ENCODE measurements at places on chromosomes 7 and 10.
A peak's percentile ranks its signal among the peaks of the same experiment; 100 is the strongest.

DNA sequence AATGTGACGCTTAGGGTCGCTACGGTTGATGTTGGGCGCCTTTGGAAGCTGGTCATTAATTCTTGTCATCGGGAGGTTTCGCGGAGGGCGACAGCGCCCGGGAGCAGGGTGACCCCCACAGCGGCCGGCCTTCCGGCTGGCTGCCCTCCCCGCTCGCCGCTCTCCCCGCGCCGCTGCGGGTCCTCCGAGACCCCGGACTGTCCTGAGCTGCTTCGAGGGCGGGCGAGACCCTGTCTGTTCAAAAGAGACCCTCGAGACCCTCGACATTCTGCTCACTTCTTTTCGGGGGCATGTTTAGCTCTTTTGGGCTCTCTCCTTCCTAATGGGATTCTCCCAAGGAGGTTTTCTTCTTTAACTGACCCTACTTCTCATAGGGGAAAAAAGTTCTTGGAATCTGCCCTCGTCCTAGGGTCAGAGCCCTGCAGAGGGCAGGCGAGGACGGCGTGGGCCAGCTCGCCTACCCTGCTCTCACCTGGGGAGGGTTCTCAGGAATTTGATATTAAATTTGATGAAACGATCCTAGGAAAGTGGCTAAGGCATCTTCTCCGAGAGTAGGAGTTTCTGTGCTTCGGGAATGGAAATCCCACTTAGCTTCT lies 257.0 kb downstream of the OTUD1 start:
- H3K4me1 ChIP-seq: no peaks in the 10 kb centered on the region
- no peak overlapping the region for H3K27ac ChIP-seq
- H3K36me3 ChIP-seq: no peaks in the 10 kb centered on the region
- DNase-seq: no peak

GRCh38 chr7:138934367-138934766 lies 46.8 kb downstream of the KIAA1549 start:
- H3K27me3 ChIP-seq: no peaks in the 10 kb centered on the region
- no peak for DNase-seq
- H3K4me1 ChIP-seq: no peaks in the 10 kb centered on the region
- H3K36me3 ChIP-seq: no peaks in the 10 kb centered on the region
- no peak overlapping the region for H3K27ac ChIP-seq

DNA sequence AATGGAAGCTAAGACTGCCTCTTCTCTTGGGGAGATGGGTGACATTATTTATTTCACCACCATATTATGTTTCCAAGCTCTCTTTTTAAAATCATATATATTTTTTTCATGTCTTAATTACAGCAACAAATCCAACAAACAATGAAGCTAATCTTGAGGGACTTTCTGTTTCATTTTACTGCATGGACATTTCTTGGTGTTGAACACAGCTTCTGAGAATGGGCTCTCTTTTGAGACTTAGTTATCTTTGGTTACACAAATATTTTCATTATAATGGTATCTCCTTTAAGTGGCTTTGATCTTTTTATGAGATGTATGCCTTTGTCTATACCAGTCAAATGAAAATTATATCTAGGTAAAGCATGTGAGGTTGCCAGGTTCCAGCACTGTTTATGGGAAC lies 210.0 kb upstream of the LRRN3 start:
- no peak overlapping the region for H3K4me3 ChIP-seq
- H3K36me3 ChIP-seq: no peaks in the 10 kb centered on the region
- H3K27ac ChIP-seq: no peak overlapping the region
- no peak for DNase-seq
- H3K27me3 ChIP-seq: no peaks in the 10 kb centered on the region

- peaks cover 4% of the 10 kb centered on the region for H3K4me1 ChIP-seq
- no peak for DNase-seq
- peak overlapping the region; percentile 21 for H3K27ac ChIP-seq
- peak overlapping the region; percentile 96 for H3K4me3 ChIP-seq
These were observed 2.7 kb upstream of the KMT2E start for GRCh38 chr7:105011141-105011830.

- H3K4me1 ChIP-seq: no peaks in the 10 kb centered on the region
- H3K27me3 ChIP-seq: no peaks in the 10 kb centered on the region
- no peaks in the 10 kb centered on the region for H3K36me3 ChIP-seq
- H3K4me3 ChIP-seq: no peak overlapping the region
- no peak for DNase-seq
These were observed 11.2 kb upstream of the PLEKHA1 start for GRCh38 chr10:122363311-122363710.

GRCh38 chr10:116521424-116522290 lies 24.1 kb upstream of the PNLIP start:
- no peak for DNase-seq
- H3K27me3 ChIP-seq: no peaks in the 10 kb centered on the region
- H3K4me3 ChIP-seq: no peak overlapping the region
- H3K36me3 ChIP-seq: no peaks in the 10 kb centered on the region

DNA sequence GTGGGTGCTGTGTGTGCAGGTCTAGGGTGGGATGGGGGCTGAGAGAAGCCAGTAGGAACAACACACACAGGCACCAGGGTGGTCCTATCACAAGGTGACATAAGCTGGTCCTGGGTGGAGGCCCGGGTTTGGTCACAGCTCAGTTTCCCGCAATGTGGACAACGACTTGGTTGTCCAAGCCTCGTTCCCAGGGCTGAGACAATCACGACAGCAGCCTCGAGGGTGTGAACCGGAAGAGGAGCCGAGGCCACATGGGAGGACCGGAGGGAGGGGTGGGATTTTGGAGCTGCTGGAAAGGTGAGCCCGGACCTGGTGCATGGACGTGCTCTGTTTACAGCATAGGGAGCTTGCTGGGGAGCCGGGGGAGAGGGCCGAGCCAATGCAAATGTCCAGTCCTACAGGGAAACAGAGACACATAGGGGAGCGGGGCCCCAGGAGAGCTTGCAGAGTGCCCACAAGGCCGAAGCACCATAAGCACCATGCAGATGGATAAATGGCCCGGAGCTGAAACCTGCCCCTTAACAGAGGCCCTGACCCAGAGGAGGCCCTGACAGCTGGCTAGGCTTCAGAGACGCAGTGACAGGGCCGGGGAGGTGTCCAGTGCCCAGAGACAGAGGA lies 92.8 kb downstream of the PRKAG2 start:
- peak; percentile 65 for DNase-seq
- H3K4me3 ChIP-seq: no peak overlapping the region

DNA sequence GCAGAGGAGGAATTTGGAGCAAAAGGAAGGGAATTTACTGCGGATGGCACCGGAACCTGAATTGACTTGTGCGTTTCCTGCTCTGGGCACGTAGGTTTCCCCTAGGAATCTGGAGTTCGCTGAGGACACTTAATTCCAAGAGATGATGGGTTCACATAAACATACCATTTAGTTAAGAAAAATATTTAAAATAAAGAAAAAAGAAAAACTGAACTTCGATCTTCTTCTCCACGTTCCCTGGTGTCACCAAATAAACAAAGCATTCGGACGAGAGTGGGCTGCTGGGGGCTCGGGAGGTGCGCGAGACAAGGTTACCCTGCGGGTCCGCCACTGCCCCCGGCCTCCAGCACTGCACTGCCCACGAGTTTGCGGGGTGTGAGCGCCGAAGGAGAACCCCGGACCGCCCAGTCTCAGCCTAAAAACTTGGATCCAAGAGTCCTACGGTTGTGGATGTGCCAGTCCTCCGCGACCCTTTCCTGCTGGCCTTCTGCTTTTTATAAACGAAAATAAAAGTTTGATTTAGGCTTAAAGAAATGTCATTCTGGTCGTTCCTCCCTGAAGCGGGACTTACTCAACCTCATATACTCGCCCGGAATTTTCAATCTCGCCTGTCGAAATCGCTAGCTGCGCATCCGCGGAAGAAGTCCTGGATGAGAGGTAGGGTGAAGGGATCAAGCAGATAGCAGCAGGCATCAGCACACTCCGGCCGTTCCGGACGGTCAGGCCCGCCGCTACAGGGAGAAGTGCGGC lies 30.3 kb downstream of the SKIDA1 start:
- no peak overlapping the region for H3K27ac ChIP-seq
- H3K27me3 ChIP-seq: no peaks in the 10 kb centered on the region
- H3K4me1 ChIP-seq: no peaks in the 10 kb centered on the region
- DNase-seq: no peak

DNA sequence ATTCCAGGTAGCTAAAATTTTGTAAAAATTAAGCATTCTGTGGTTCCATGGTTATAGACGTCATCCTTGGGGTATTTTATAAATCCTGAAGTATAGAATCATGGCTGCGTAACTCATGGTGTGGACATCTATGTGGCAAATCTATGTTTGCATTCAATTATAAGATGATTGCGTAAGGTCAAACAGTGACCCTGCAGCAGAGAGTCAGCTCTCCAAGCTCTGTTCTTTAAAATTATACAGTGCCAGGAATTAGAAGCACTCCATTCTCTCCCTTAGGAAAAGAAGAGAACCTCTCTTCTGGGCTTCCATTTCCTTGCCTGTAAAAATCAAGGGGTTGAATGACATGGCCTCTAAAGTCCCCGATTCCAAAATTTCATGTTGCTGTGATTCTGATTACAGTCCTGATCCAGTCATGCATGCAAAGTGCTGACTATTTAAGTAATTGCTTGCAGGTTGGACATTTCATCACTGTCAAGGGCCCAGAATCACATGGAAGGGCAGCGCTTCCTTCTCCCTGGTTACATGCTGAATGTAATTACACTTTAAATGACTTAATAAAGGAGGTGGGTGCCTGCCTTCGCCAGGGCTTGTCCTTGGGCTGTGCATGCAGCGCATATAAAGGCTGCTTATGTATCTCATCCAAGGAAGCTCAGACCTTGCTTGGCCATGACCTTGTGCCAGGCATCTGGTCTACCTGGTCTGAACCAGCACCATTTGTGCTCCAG lies 550.7 kb downstream of the TYW1 start:
- H3K27me3 ChIP-seq: no peaks in the 10 kb centered on the region
- no peak for DNase-seq
- H3K36me3 ChIP-seq: no peaks in the 10 kb centered on the region
- no peak overlapping the region for H3K27ac ChIP-seq
- H3K4me3 ChIP-seq: no peak overlapping the region
- H3K4me1 ChIP-seq: no peaks in the 10 kb centered on the region

GRCh38 chr7:125644109-125644508 lies 714.5 kb upstream of the POT1 start:
- H3K27ac ChIP-seq: no peak overlapping the region
- H3K36me3 ChIP-seq: no peaks in the 10 kb centered on the region
- no peaks in the 10 kb centered on the region for H3K27me3 ChIP-seq
- no peak for DNase-seq
- no peak overlapping the region for H3K4me3 ChIP-seq
- H3K4me1 ChIP-seq: no peaks in the 10 kb centered on the region

DNA sequence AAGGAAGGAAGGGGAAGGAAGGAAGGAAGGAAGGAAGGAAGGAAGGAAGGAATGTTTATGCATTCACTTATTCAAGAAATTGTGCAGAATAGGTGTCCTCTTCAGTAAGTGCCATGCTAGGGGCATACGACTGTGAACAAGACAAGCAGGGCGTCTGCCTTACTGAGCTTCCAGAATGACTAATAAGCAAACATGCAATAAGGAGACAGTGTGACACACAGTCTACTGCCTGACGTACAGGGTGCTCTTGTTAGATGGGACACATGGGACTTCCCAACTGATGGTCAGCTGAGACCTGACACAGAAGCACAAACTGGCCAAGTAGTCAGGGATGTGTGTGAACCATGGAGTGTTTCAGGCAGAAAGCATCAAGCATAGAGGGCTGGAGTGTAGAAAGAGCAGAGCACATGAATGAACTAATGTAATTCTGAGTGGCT lies 18.2 kb downstream of the DNAJC12 start:
- no peaks in the 10 kb centered on the region for H3K4me1 ChIP-seq
- H3K36me3 ChIP-seq: no peaks in the 10 kb centered on the region

GRCh38 chr10:132446661-132447445 lies 49.9 kb downstream of the PWWP2B start:
- no peak overlapping the region for H3K4me3 ChIP-seq
- H3K4me1 ChIP-seq: no peaks in the 10 kb centered on the region
- peak; percentile 78 for DNase-seq
- no peak overlapping the region for H3K27ac ChIP-seq
- H3K27me3 ChIP-seq: no peaks in the 10 kb centered on the region
- no peaks in the 10 kb centered on the region for H3K36me3 ChIP-seq

DNA sequence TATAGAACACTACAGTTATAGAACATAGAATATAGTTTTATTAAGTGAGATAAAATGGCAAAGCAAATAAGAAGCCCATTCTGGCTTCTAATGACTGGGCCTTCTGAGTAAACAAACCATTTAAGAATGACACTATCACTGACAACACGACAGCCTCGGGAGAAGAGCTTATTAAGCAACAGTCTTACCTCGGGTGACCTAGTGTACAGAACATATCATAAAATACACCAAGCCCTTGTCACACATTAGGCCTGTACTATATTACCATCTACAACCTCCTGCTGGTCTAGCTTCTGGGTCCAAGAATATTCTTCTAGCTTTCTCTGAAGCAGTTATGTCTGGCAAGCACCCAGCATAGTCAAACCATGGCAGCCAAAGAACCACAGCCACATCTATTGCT lies 32.0 kb downstream of the CCDC186 start:
- H3K36me3 ChIP-seq: peaks cover 3% of the 10 kb centered on the region
- no peaks in the 10 kb centered on the region for H3K4me1 ChIP-seq
- no peak overlapping the region for H3K4me3 ChIP-seq
- H3K27me3 ChIP-seq: no peaks in the 10 kb centered on the region

DNA sequence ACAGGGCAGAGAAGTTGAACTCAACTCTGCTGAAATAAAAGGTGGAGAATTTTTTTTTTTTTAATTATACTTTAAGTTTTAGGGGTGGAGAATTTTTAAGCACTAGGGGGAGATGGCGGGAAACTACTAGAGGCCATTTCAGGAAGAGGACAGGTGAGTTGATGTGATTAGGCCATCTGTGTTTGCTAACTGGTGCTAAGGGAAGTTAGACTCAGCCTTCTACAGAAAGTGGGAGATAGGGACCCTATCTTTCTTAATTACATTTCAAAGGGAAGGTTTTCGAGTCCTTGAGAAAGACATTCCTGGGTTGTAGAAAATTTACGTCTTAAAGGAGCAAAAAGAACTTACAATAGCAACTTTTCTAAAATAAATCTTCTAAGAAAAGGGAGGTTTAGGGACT lies 124.8 kb downstream of the LHFPL3 start:
- no peak overlapping the region for H3K4me3 ChIP-seq
- H3K4me1 ChIP-seq: no peaks in the 10 kb centered on the region
- H3K27me3 ChIP-seq: no peaks in the 10 kb centered on the region
- no peaks in the 10 kb centered on the region for H3K36me3 ChIP-seq
- no peak for DNase-seq

DNA sequence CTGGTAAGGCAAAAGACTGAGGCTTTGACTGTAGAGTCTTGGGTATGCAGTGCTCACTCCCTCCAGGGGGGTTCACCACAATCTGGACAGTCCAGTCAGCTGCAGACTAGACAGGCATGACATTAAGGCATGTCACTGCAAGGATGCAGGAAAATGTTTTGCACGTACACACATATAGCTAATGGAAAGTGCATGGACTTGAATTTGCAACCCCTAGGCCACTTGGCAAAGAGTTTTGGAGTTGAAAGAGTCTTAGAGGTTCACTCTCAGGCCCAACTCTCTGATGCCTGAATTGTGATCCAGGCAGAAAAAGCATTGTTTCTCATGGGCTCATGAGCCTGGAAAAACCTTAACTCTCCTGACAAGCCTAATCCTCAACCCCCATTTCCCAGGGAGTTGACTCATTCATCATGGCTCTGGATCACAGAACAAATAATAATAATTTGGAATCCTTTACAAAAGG lies 51.9 kb downstream of the LAMB4 start:
- H3K4me1 ChIP-seq: no peaks in the 10 kb centered on the region
- H3K36me3 ChIP-seq: no peaks in the 10 kb centered on the region
- H3K27me3 ChIP-seq: no peaks in the 10 kb centered on the region
- no peak for DNase-seq
- H3K27ac ChIP-seq: no peak overlapping the region
- H3K4me3 ChIP-seq: no peak overlapping the region

All from aorta (tissue), 5 donors.